GM10248 (cell line): ENCODE measurements at places on chromosomes 6 and 20.

DNA sequence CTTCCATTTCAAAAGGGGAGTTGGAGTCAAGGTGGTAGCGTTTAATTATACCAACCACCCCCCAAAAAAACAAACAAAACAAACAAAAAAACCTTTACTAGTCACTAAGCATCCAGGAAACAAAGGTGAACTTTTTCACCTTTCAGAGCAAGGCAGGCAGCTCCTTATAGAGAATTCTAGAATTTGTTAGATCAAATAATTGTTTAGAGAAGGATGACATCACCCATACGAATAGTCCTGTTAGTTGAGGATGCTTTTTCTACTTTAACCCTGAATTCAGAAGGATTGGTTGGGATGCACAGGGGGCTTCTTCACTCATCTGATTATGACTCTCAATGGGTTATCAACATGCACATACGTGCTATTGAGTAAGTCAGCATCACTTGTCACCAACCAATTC lies 44.3 kb downstream of the GNAS start:
- DNase-seq, result no peak

GRCh38 chr20:39823224-39823623 lies 861.1 kb downstream of the DHX35 start:
- no peak for DNase-seq

- no peak for DNase-seq
Measured at GRCh38 chr20:6029538-6029937, 24.3 kb downstream of the LRRN4 start.

- DNase-seq, result no peak
Measured at GRCh38 chr20:48012401-48012974, 227.2 kb upstream of the SULF2 start.

DNA sequence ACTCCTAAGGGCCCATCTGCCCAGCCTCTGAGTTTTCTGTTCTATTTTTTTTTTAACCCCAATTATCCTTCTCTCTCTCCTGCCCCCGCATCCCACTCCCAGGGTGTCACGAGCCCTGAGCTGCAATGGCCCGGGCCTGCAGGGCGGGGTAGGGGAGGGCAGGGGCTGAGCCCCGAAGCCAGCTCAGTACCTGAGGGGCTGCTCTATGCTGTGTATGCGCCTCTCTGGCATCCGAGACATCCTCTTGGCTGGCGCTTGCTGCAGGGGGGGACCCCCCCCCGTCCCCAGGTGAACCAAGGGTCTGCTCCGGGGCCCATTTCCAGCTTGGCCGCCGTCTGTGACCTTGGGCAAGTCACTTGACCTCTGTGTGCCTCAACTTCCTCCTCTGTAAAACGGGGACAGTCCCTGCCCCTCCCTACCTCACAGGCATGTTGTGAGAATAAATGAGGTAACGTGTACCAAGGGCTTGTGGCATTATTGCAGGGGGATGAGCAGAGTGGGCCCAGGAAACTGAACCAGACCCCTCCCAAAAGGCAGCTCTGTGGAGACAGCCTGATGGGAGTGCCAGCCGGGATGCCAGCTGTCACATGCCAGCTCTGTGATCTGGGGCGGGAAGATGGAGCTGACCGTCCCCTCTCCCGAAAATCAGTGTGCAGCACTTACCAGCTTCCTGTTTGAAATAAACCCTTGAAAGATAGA lies 13.0 kb upstream of the MYL9 start:
- DNase-seq, result no peak

GRCh38 chr20:24132246-24132645 lies 143.7 kb upstream of the GGTLC1 start:
- DNase-seq, result no peak

GRCh38 chr6:30325873-30326525 lies 728 bp upstream of the TRIM39 start:
- DNase-seq, result no peak

DNA sequence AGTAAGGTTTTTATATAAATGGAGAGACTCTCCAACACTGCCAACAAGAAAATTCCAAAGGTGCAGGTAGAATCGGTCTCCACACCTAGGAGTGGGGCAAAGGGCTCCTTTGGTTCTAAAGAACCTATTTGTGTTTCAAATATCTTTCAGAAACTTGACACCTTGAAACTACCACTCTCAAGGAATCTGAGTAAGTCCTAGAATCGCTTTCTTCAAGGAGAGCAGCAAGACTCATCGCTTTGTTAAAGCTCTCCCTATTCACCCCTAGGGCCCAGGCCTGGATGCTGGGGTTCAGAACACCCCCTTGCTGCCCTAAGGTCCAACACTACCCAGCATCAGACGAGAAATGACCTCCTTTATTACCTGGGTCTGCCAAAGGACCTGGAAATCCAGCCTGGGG lies 2.0 kb downstream of the CLIC5 start:
- DNase-seq, result no peak

- DNase-seq, result no peak
Measured at GRCh38 chr20:63058696-63059335, 52.1 kb upstream of the BHLHE23 start.

- DNase-seq, result no peak
Measured at GRCh38 chr20:61830241-61830930, 235.3 kb downstream of the TAF4 start.

GRCh38 chr6:164230259-164230658 lies 815.7 kb downstream of the QKI start:
- DNase-seq, result no peak

- DNase-seq, result peak; percentile 68
Measured at GRCh38 chr20:63955281-63955826, 862 bp downstream of the UCKL1 start.

- DNase-seq, result no peak
Measured at GRCh38 chr20:51705400-51705799, 62.8 kb downstream of the ATP9A start.

DNA sequence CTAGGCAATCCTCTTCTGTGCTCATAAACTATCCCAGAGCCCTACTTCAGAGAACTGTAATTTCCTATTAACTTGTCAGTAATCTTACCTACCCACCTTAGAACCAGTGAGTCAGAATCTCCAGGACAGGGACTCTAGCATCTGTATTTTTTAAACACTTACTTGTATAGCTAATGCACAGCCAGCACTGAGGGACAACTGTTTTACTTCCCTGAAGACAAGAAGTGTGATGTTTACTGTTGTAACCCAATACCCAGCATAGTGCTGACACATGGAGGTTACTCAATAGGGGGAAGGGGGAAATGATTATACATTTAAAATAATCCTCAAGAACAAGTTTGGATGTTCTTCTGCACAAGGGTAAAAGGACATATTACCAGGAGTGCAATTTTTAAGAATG lies 130.8 kb downstream of the BTBD9 start:
- DNase-seq, result no peak

DNA sequence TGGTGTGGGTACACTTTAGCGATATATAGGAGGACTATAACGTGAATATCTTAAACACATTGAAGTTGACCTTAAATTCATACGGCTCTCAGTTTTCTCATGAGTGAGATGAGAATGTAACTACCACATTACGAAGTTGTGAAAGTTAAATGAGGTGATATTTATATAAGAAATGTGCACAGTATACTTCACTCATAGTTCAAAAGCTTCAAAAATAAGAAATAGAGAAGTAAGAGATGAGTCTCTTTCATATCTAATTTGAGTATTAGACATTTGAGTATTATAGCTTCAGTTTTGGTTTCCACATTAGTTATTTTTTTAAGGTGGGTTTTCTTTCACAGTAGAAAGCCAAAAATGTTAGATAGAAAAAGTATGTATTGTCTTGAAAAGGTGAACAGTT lies 183.3 kb downstream of the NKAIN2 start:
- no peak for DNase-seq

DNA sequence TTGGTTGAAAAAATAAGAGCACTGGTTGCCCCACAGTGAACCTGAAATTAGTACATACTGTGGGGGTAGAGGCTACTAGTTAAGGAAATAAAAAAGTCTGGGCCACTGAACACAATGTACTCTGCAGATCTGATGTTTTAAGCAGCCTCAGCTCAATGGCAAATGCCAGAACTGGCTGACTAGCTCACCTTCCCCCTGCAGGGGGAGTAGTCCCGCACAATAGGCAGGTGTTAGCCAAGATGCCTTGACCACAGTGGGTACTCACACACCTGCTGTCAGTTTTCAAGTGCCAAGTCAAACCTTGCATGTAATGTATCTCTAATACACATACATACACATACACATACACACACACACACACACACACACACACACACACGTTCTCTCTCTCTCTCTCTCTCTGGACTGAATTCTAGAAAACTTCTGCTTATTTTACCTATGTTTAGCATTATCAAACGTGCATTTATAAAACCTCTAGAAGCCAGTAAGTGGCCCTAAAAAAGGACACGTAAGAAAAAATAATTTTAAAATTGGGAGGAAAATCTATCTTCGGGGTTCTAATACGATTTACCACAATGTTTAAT lies 36.1 kb downstream of the GMDS start:
- DNase-seq, result peak; percentile 39

DNA sequence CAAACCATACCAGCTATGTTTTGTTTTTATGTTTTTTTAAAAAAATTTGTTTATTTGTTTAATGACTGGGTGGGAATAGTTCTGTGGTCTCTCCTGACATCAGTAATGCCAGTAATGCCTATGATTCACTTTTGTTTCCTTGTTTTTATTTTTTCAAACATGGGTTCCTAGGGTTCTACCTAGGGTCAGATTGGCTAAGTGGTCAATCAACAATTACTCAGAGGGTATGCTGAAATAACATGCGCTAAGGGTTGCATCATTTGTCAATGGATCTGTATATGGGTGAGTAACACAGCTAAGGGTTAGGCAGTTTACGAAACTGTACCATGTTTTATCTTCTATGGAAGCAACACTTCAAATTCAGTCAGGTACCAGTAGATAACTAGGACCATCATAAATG lies 583.8 kb upstream of the GJE1 start:
- DNase-seq, result no peak

DNA sequence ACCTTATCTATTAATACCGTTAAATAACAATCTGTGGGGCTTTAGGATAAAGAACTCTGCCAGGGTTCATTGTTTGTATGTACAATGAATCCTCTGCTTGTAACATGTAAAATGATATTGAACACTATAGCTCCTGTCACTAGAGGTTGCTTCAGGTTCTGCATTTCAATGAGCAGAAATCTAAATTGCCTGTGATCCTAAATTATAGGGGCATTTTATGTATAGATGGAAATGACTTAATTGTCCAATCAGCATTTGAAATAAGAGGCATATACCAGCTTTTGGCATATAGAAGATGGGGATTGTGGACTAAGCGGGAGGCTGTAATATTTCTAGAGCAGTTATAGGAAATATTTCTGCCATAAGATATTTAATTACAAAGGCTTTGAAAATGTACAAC lies 2.0 kb downstream of the NCOA3 start:
- DNase-seq, result no peak

DNA sequence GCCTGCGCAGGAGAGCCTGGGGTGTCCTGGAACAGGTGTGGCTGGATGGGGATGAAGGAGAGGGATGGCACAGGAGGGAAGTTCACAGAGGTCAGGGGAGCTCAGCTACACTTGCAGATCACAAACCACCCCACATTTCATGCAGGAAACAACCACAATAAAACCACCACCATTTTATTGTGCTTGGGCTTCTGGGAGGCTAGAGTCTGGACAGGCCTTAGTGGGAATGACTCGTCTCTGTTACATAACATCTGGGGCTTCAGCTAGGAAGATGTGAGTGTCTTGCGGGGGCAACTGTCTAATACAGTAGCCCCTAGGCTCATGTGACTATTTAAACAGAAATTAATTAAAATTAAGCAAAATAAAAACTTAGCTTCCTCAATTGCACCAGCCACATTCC lies 33.4 kb downstream of the SNX5 start:
- no peak for DNase-seq

- DNase-seq, result no peak
Measured at GRCh38 chr20:22686097-22686496, 101.7 kb upstream of the FOXA2 start.

- DNase-seq, result no peak
Measured at GRCh38 chr6:35016502-35017321, 124.4 kb downstream of the TCP11 start.

DNA sequence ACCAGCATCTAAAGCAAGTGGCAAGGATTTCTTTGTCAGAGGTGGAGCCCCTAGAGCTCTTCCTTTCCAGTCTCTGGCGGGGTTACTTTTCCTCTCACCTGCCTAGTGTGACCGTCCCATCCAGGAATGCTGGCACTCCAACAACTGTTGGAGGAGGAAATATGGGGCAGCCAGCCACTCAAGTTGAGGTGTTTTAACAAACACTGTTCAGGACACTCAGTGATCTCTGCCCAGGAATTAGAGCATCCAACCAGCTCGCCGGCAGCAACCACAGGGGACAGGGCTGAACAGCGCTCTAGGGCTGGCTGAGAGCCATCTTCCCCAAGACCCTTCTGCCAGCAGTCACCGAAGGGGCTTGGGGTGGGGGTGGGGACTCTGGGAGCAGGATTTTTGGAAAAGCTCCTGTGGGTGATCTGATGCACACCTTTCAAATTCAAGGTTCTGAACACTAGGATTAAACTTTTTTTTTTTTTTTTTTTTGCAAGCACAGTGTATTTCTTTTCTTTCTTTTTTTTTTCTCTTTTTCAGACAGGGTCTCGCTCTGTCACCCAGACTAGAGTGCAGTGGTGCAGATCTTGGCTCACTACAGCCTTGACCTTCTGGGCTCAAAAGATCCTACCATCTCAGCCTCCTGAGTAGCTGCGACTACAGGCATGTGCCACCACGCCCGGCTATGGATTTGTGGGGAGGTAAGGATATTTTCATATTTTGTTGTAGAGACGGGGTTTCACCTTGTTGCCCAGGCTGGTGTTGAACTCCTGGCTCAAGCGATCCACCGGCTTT lies 28.4 kb upstream of the KCNK16 start:
- DNase-seq, result no peak

DNA sequence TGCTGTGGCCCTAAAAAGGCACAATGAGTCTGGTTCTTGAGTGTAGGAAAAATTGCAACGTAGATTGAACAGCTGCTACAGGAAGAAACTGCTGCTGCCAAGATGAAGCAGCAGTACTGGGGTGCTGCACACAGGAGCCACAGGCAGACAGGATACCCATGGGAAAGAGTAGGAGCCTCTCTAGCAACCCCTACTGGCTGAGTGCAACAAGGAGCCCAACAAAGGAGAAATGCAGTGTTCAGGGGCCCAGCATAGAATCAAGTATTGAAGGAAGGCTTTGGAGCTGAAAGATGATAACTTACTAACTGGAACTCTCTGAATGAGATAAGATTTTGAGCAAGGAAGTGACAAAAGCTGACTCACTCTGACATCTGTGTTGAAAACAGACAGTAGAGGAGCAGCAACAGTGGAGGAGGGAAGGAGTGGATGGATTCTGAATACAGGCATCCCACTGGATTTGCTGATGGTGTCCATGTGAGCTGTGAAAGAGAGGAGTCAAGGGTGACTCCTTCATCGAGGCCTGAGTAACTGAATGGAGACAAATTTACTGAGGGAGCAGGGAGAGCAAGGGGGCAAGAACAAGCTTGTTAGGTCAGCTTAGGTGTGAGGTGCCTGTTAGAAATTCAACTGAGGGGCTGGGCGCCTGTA lies 534.7 kb upstream of the JARID2 start:
- DNase-seq, result peak; percentile 60

- DNase-seq, result no peak
Measured at GRCh38 chr6:40042232-40042631, 108.0 kb upstream of the MOCS1 start.
